Tongue (tissue), 3 donors: ENCODE measurements at places on chromosomes 16 and 17. TPM values are rescaled to one million over a fixed set of nuclear protein-coding genes. Genes with fewer than 3 reads are reported as not detected.

GSG1L gene
- total RNA-seq, result 1.4 TPM

MT4 gene
- not detected for total RNA-seq

JPH3 gene
- total RNA-seq, result 0.10 TPM

TPPP3 gene
- 135 TPM for total RNA-seq

GAST gene
- total RNA-seq, result not detected

CDK3 gene
- total RNA-seq, result 7.2 TPM

CRISPLD2 gene
- 40.8 TPM for total RNA-seq

KLHDC4 gene
- 14.7 TPM for total RNA-seq

CES1 gene
- 0.72 TPM for total RNA-seq

FOXL1 gene
- 1.8 TPM for total RNA-seq

UBE2O gene
- 18.1 TPM for total RNA-seq

TLCD3B gene
- total RNA-seq, result 0.82 TPM

MAZ gene
- total RNA-seq, result 109 TPM

DRC7 gene
- total RNA-seq, result not detected

CDH11 gene
- 60.6 TPM for total RNA-seq

CASKIN2 gene
- total RNA-seq, result 22.4 TPM

CCDC154 gene
- total RNA-seq, result 0.51 TPM

OR1F1 gene
- not detected for total RNA-seq

SLC5A2 gene
- not detected for total RNA-seq

FNDC8 gene
- not detected for total RNA-seq

HYDIN gene
- 1.2 TPM for total RNA-seq

CDRT4 gene
- total RNA-seq, result not detected

TMEM204 gene
- 19.3 TPM for total RNA-seq

DLG4 gene
- 11.1 TPM for total RNA-seq

ZP2 gene
- total RNA-seq, result 2.1 TPM

KRTAP4-12 gene
- not detected for total RNA-seq

ADAD2 gene
- total RNA-seq, result 0.31 TPM

HNF1B gene
- not detected for total RNA-seq

RHBDL3 gene
- 1.6 TPM for total RNA-seq

TMC5 gene
- total RNA-seq, result 0.72 TPM

KCNH6 gene
- 0.31 TPM for total RNA-seq

TMEM132E gene
- 0.82 TPM for total RNA-seq

CCDC200 gene
- total RNA-seq, result not detected

ARHGAP23 gene
- 67.0 TPM for total RNA-seq

KRT14 gene
- total RNA-seq, result 738 TPM

POLR3K gene
- total RNA-seq, result 4.5 TPM

SCO1 gene
- 28.1 TPM for total RNA-seq

SCGB1C2 gene
- total RNA-seq, result not detected
